Islet precursor cell (in vitro differentiated cells): ENCODE measurements at places on chromosomes 4 and X.

DNA sequence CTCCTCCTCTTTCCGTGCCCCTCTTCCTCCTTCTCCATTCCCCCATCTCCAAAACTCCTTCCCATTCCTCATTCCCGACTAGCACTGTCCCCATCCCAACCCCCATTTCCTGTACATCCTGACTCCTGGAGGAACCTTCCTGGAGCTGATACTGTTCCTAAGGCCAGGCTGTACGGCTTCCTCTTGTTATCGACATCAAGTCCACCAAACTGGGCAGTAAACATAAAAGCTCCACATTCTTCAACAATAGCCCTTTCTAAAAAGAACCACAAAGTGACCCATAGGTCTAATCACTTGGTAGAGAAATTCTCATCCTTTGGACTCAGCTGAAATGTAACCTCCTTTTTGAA lies 22.9 kb downstream of the AWAT2 start:
- no peak for DNase-seq

DNA sequence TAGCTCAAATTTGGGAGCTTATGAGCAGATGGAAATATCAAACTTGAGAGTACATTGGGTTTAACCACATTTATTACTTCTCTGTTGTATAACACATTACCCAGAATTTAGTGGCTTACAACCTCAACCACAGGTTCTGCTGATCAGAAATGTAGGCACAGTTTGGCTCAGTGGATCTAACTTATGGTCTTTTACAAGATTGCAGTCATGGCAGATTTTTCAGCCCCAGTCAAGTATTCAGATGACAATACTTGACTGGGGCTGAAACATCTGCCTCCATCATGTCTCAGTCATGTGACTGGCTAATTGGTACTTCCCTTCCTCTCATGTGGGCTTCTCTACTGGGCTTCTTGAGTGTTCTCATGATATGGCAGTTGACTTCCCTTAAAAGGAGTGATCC lies 44.0 kb upstream of the ADAD1 start:
- DNase-seq = no peak

- no peak for DNase-seq
These were observed 543.8 kb upstream of the ZFP42 start for GRCh38 chr4:187451776-187452175.

DNA sequence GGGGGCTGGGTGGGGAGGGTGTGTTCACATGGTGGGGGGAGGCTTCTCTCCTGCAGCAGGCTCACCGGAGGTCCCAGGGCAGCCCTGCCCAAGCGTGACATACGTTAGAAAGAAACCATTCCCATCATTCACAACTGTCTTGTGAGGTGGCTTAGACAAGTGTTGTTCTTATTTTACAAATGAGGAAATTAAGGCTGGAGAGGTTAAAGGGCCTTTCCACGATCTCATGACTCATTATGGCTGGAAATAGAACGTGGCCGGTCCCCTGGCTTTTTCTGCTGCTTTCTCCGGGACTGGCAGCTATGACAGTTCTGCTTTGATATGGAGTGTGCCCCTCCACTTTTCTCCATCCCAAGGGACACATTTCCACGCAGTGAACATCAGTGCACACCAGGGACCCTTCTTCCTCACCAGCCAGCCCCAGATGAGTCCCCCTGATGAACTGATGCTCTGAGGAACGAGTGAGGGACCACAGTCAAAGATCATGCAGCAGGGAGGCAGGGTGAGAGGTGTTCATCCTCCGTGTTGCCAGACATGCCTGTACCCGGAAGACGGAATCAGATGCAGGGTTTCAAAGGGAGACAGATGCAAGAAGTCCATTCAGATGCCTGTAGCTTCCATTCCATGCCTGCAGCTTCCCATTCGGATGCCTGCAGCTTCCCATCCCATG lies 64.0 kb upstream of the ACSL1 start:
- DNase-seq = no peak

DNA sequence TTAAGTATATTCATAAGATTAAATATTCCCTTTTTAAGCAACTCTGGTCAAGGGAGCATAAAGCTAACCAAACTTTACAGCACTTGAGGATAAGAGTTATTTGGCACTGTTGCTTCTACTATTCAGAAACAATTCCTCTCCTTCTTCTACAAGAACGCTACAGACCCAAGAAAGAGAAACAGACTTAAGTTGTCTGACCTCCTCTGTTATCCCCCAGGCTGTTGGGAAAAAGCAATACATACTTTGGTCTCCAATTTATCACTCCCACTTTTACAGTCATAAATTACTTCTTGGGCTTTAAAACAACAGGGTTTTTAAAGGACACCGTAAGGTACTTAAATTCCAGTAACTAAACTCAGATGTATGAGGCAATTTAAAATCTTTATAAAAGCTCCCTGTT lies 147.4 kb downstream of the COL25A1 start:
- no peak for DNase-seq

DNA sequence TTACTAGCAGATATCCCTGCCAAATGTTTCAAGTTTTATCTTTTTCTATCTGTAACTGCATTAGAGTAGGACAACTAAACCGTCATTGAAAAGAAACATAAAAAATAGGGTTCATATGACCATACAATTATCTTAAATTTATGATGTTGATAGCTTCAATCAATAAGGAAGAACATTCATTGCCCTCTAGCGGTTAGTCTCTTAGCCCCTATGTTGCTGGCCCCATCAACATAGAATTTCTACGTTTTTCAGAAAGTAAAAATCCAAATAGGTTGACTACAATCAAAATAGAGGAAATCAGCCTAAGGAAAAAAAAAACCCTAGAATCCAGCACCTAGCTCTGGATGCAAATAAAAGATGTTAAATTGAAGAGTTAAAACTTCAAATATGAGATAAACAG lies 225.1 kb upstream of the ITM2A start:
- no peak for DNase-seq

DNA sequence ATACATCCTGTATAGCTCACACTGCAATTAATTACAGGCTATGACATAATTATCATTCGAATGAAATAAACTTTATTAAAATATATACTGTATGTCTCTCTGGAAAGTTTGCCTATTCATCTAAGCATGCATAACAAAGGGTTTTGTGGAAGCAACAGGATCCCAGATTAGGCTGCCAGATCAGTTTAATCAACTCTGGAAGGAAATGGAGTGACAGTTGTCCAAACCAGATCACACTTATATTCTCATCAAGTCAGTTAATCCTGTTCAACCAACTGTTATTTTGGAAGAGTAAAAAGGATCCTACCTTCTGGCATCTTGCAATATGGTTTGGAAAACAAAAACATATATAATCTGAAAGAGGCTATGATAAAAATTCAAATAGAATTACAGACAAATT lies 312.2 kb downstream of the FAT4 start:
- DNase-seq = no peak

GRCh38 chr4:147799986-147800555 lies 68.2 kb downstream of the ARHGAP10 start:
- DNase-seq = no peak

- DNase-seq = no peak
These were observed 79.8 kb upstream of the STOX2 start for GRCh38 chr4:183825346-183825745.

- no peak for DNase-seq
These were observed 974.9 kb downstream of the RPA4 start for GRCh38 chrX:97858592-97858991.

- peak; percentile 86 for DNase-seq
These were observed 886 bp upstream of the NDST3 start for GRCh38 chr4:118033148-118034052.

DNA sequence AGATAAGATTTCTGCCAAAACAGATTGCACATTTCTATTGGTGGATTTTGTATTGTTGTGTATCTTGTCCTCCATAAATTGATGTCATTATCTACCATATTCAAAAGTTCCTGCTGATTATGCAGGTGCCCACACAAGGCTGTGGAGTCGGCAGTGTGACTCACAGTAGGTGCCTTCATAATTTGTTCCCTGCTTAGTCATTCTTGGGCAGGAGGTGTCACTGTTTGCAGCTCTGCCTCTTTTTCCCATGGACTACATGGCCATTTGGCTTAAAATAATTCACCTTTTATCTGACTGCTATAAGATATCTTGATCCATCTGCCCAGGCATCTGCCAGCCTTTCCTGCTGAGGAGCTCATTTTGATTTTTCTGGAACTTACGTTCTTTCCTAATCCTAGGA lies 33.6 kb upstream of the ENPEP start:
- DNase-seq = no peak

- DNase-seq = peak; percentile 68
These were observed 47.8 kb downstream of the FHDC1 start for GRCh38 chr4:152983774-152984411.

DNA sequence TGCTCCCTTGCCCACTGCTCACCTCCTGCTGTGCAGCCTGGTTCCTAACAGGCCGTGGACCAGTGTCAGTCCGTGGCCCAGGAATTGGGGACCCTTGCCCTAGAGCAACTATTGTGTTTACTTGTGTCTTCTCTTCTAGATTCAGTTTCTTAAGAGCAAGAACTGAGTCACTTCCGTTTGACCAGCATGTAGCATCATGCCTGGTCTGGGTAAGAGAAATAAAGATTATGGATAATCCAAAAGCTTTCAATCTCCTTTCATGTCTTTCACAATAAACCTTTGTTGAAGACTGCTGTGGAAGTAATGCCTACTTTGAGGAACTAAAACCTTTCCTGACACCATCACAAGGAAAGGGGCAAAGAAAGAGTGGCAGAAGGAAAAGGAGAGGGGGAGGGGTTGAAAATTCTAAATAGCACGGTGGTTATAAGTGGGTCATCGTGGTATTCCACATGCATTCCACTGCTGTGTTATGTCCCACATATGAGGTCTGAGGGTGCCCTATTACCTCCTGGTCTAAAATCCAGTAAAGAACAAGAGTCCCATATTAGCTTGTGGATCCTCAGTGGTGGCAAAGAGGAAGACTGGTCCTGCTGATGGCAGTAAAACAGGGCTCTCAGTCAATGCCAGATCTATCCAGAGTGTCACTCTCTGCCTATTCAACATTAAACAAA lies 133.4 kb downstream of the RASL11B start:
- DNase-seq = no peak

GRCh38 chr4:11739992-11740391 lies 311.3 kb upstream of the HS3ST1 start:
- no peak for DNase-seq

DNA sequence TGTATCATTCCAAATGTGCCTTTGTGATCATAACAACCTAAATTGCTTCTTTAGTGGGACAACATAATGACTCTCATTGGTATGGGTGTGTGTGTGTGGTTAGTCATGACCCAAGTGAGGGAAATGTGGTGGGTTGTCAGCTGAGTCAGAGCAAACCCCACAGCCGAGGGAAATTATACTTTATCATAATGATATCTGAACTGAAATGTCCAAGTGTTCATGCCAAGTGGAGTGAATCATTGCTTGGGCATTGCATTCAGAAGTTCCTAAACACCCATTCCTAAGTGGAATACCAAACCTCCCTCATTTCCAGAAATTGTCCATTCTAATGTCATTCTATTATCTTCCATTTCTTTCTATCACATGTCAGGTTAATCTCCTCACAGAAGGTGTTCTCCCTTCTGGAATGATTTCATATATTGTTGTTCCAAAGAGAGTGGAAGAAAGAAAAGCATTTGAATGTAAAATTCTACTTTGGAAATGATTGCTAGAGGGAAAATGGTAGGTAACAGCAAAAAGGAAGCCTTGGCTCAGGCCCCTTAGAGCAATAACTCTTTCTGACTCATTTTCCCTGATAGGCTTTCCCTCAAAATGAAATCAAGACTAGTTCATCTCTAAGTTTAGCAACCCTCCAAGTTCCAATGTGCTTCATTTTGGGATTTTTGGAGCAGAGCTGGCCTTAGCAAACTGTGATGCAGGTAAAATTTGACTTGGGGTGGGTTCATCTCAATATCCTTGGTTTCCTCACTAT lies 230.7 kb upstream of the KCNIP4 start:
- no peak for DNase-seq

DNA sequence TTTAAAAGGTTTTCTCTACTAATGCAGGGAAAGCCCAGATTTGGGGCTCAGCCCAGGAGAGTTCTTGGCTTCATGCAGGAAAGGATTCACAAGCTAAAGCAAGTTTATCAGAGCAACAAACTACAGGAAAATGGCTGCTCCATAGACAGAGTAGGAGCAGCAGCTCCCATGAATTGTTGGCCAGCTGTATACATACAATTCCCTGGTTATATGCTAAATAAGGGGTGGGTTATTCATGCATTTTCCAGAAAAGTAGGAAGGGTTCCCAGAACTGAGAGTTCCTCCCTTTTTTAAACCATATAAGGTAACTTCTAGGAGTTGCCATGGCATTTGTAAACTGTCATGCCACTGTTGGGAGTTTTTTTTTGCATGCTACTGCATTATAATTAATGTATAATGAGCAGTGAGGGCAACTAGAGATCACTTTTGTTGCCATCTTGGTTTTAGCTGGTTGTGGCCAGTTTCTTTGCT lies 2.6 kb downstream of the C4orf33 start:
- DNase-seq = no peak

DNA sequence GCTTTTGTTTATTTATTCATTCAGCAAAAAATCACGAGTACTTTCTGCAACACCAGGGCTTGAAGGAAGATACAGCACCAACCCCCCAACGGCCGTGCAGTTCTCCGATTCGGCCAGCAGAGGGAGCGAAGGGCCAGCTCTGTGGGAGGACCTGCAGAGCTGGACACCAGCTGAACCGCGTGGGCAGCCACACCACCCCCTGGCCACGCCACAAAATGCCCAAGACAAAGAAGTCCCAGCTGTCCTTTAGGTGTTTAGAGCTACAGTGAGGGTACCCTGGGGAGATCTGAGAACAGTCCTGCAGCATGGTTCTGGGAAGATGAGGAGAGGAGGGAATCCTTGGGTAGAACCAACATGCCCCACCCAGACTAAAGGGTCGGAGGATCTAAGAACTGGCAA lies 83.1 kb downstream of the RELL1 start:
- peak; percentile 87 for DNase-seq

DNA sequence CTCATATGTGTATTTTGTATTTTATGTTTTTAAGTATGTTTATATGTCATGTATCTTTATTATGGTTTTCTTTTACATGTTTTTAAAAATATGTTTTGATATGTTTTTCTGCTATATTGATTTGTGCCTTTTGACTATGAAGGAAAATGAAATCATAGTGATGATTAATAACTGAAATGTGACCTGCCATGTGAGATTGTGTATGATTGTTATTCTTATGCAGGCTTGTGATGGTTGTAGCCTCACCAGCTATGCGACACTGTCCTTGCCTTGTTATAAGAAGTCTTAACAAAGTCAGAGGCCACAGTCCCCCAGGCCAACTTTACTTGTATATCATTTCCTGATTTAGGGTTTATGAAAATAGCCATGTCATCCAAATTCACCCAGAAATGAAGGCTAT lies 83.2 kb downstream of the TMEM131L start:
- DNase-seq = no peak

DNA sequence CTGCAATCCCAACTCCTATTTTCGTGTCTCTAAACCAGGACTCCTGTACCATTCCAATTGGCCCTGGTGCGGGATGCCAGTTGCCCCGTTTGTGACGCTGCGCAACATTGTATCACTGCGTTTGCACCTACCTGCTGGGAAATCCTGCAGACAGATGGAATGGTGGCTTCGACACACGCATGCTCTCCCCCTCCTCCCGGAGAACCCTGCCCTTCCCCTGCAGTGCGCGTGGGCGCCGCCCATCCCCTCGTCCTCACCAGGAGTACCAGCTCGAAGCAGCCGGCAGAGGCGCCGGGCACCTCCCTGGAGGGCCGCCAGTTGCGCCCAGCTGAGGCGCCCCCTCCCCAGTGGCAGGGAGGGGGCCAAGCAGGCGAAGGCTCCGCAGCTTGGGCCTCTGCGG lies 1.4 kb downstream of the DGKK start:
- DNase-seq = peak; percentile 56

- DNase-seq = no peak
These were observed 153.3 kb downstream of the IL15 start for GRCh38 chr4:141789716-141790115.
